ENCODE measurements at places on chromosomes 6 and 20. TPM values are rescaled to one million over a fixed set of nuclear protein-coding genes. Genes with fewer than 3 reads are reported as not detected.

- no peak for DNase-seq
Measured at GRCh38 chr20:31602431-31602778, 2.7 kb upstream of the ID1 start.

DNA sequence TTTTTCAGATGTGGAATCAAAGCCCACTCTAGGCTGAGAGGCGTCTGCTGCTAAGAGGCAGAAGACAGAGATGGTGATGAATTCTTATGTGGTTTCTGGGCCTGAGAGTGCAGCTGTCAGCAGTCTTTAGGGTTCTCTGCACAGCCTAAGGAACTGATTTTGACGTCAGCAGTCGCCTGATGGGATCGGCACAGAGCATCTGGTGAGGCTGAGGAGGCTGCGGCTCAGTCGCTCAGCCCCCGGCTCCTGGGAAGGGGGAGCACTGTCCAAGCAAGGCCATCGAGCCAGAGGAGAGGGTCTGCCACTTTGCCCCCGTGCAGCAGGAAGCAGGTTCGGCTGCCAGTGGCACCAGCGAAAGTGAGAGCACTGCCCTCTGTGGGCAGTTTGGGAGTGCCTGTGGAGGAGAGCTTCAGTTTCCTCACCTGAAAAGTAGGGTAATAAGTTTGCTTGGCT lies 92.5 kb downstream of the TCP11 start:
- DNase-seq, result peak; percentile 68

DNA sequence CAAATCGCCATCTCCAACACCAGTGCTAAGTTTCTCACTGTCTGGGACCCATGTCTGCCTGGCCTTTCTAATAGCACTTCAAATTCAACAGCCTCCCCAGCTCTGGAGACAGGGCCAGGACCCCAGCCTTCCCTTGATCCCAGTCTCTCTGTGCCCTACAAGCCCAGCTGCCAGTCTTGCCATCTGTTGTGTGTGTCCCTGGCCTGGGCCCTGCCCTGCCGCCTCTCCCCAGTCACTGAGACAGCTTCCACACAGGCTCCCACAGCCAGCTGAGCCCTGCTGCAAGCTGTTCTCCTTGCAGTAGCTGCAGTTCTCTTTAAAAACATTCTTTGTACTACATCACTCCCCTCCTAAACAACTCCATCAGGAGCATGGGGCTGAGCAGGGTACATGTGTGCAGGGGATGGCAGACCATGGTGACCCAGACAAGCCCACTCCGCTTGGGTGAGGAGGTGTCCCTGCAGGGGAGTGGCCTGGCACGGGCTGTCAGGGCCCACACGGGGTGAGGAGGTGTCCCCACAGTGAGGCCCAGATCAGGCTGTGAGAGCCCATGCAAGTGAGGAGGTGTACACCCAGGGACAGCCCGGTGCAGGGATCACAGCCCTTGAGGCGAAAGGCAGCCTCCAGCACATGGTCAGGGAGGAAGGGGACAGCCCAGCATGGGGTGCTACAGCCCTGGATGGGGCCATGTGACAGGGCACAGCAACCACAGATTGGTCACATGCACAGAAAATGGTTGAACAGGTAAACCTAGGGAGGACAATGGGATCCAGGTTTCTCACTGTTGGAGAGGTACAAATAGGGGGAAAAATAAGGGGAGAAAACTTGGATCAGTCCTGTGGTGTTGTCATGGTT lies 16.2 kb downstream of the CST7 start:
- peak; percentile 12 for DNase-seq

DNA sequence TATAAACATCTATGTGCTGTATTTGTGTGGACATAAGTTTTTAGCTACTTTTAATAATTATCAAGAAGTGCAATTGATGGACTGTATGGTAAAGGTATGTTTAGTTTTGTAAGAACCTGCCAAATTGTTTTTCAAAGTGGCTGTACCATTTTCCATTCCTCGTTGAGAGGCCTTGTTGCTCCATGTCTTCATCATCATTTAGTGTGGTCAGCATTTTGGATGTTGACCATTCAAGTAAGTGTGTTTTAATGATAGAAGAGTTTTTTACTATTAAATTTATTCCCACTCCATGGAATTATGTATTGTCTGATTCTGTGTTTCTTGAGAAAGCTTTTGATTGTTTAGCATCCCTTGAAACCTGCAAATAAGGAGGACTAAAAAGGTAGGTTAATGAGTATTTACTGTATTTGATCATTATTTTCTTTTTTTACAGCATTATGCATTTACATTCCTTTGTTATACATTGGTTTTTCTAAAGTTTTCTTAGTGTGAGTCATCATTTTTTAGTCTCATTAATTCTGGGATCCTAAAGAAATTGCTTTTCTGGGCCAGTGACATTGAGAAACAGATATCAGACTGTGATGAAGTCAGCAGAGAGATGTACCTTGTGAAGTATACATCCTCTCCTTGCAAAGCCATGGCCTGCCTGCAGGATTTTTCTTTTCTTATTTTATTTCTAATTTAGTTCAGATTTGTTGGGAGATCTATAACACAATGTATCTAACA lies 312.8 kb upstream of the PTCHD4 start:
- DNase-seq, result no peak

Gene FAM209B
- 0.92 TPM for total RNA-seq

Gene GZF1
- 13.0 TPM for total RNA-seq

Gene FGD2
- total RNA-seq, result 0.09 TPM

Gene SYCP2
- total RNA-seq, result 0.70 TPM

Gene RNGTT
- total RNA-seq, result 20.8 TPM

All from H9 (cell line).